ENCODE measurements at places on chromosomes 4 and X.
A peak's percentile ranks its signal among the peaks of the same experiment; 100 is the strongest.

DNA sequence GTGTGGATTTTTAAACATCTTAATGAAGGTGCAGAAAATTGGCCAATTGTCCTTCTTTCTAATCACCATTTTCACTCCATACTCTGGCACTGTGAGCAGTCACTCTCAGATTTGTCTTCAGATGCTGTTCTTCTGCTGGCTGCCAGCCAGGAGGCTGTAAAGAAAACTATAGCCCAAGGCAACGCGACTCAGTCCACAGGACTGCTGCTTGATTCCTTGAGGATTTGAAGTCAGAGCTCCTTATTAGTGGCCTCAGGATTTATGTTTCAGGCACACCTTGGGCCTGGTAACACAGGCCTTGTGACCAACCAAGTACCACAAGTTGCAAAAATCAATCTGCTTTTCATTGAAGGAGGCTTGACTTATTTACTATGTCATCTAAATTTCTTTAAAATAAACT is 342.6 kb downstream of the GPM6A start:
- DNase-seq: no peak

DNA sequence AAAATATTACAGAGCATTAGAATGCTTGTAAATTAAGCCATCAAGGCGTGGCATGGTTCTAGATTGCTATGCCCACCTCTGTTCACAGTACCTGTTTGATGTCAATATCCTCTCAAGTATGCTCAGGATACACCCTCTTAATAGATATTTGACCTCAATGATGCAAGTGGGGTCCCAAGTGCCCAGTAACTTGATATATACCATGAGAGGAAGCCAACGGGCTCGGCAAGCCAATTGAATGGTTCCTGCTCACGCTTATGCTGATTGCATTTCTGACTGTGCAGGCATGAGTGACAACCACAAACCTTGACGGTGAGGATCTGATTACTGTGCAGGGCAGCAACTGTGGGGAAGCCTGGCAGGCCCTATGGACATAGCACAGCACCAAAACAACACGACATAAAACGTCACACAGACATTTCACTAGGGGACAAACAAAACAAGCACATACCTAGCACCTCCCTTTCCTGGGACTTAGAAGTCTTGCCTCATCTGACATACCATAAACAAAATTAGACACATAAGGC is 179.1 kb upstream of the ETNPPL start:
- DNase-seq: peak; percentile 74

DNA sequence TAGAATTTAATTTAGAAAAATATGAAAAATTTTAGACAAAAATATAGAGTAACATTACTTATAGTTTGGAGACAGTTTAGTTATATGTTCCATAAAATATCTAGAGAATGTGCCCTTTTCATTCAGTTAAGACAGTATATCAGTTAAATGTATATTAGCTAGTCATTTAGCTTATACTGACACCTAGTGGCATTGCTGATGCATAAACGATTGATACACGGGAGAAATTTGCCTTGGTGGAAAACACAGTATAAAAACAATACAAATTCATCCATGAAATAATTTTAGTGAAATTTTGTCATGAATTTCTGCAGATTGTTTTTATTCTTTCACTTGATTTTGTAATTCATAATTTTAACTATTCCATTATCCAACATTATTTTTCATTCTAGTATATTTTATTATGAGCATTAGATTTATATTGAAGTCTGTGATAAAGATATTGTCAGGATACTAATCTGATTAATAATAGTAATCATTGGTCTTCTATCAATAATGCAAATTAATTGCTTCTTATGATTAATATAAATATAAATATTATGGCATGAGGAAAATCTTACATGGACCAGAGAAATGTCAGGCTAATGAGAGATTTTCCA is 219.0 kb downstream of the TLL1 start:
- peak; percentile 6 for DNase-seq

DNA sequence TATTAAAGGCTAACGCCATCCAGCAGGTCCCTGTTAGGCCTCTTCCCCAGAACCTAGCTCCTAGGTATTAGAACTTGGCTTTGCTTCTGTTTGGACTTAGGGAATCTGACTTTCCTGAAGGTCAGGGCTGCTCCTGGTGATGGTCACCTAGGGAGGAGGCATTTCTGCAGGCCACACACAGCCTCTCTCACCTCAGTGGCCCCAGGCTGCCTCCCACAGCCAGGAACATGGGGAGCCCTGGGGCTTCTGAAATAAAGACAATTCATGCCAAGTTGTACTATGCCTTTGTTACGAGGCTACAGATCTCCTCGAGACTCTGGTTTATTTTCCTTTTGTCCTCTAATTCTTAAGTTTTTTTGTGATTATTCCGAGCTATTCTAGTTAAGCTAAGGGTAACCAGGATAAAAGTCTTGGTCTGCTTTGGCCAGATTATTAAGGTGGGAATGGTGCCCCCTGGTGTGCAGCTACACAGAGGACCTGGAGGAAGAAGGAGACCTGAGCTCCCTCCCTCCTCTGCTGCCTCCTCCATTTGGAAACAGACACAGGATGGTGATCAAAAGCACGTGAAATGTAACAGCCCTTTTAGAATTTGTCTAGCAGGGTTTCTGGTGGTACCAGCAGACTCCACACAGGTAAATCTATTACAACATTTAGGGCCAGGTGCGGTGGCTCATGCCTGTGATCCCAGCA is 131.0 kb downstream of the DCLK2 start:
- DNase-seq: peak; percentile 59

DNA sequence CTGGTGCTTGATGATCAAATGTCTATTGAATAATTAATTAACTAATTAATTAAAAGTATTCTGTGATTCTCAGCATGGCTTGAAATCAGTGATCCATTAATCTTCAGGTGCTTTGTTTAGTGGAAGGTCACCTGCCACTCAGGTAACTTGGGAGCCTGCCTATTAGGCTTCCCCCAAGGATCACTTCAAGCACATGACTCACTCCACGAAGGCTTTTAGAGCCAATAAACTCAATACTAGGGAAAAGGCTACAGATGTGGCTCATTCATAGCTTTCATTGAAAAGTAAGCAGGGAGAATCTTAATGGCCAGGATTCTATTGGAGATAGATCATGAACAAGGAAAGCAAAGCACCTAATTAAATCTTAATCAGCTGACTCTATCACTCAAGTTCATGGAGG is 21.3 kb downstream of the AREG start:
- no peak for DNase-seq

DNA sequence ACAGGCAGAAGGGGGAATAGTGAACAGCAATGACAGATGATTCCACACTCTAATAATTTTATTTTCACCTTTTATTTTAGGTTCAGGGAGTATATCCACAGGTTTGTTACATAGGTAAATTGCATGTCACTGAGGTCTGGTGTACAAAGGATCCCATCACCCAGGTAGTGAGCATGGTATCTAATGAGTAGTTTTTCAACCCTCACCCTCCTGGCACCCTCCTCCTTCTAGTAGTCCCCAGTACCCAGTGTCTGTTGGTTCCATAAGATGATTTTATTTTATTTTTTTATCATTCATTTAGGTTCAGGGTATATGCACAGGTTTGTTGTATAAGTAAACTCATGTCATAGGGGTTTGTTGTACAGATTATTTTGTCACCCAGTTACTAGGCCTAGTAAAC is 58.6 kb upstream of the UGT8 start:
- no peak for DNase-seq

- peak; percentile 24 for DNase-seq
These were observed 69.1 kb upstream of the UCP1 start for GRCh38 chr4:140637836-140638235.

- DNase-seq: peak; percentile 52
These were observed 62.3 kb upstream of the LNX1 start for GRCh38 chr4:53653484-53654053.

DNA sequence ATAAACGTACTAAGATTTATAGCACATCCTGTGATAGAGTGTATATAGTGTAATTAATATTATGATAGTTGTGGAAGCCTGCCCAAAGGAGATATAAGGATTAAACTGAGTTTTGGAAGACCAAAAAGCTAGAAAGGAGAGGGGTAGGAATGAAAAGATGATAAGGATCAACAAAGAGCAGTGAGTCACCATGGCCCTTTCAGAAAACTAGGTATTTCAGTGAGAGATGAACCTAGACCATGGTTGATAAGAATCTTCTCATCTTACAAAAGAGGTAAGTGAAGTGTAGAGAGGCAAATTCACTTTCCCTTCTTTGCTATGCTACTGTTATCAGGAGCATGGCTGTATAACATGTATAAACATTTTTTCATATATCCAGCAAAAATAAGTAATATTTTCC is 133.8 kb upstream of the PLAC1 start:
- no peak for DNase-seq

- DNase-seq: peak; percentile 29
These were observed 108.4 kb upstream of the LRPAP1 start for GRCh38 chr4:3640587-3640962.

DNA sequence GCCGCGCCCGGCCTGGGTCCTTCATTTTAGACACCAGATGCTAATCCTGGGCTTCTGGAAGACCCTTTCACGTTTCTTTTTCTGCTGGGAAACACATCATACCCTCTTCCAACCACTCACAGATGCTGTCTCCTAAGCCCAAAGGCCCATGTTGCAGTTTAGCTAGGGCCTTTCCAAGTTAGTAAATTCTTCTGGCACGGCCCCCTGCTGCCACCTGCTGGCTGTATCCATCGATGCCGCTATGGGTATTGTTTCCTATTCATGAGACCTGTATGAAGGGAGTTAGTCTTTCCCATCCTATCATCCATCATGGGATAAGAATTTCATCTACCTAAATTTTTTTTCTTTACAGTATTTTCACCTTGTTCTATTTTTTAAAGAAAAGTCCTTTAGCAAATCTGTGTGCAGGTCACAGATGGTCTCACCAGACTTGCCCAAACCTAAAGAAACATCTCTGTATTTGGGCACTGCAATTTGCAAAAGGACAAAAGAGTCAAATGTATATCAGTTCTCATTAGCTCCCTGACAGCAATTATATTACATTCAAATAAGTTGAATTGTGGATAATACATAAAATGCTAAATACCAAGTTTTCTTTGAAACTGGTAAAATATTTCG is 37.8 kb upstream of the SLC9A7 start:
- DNase-seq: peak; percentile 72

DNA sequence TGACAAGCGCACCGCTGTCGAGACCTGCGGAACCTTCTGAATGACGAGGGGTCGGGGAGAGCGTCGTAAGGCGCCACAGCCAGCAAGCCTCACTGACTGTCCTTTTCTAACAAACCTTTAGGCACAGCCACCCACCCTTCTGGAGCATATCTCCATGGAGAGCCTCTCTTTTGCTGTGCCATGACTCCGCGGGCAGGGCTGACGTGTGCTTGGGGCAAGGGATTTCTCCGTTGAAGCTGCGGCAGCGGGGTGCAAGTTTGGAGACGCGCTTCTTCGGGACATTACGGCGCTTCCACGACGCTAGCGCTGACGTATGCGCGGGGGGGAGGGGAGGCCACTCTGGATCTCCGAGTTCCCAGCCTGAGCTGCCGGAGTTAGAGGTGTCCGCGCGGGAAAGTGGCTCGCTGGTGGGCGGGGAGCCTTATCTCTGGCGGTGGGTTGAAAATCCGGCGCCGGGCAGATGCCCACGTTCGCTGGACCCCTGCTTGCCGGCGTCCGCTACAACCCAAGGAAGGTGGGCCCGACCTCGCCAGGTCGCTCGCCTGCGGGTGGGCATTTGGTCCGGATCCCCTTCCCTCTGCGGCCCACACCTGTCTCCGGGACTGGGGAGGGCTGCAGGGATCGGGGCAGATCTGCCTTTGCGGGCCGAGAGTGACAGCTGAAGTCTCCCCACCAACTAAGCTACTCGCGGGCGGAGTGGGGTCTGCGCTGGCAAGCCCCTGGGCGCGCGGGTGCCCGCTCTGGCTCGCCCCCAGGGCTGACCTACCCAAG is 543 bp upstream of the SLC10A7 start:
- peak; percentile 79 for DNase-seq

- peak; percentile 71 for DNase-seq
These were observed 86.4 kb downstream of the CBR4 start for GRCh38 chr4:168923526-168924194.

DNA sequence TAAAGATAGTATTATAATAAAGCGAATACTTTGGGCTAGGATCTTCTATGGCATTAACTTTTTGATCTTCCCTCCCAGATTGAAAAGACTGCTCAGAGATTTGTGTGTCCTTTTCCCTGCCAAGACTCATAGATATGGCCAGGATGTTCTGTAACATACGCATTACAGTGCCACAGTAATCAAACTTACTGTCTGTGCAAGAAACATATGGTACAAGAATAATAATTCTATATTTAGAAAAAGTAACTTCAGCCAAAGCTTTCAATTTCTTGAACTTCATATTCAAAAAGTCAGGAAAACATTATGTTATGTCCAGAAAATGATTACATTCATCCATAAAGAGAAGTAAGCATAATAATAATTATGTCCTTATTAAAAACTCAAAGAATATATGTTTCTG is 100.9 kb upstream of the GUCY1A1 start:
- DNase-seq: no peak

DNA sequence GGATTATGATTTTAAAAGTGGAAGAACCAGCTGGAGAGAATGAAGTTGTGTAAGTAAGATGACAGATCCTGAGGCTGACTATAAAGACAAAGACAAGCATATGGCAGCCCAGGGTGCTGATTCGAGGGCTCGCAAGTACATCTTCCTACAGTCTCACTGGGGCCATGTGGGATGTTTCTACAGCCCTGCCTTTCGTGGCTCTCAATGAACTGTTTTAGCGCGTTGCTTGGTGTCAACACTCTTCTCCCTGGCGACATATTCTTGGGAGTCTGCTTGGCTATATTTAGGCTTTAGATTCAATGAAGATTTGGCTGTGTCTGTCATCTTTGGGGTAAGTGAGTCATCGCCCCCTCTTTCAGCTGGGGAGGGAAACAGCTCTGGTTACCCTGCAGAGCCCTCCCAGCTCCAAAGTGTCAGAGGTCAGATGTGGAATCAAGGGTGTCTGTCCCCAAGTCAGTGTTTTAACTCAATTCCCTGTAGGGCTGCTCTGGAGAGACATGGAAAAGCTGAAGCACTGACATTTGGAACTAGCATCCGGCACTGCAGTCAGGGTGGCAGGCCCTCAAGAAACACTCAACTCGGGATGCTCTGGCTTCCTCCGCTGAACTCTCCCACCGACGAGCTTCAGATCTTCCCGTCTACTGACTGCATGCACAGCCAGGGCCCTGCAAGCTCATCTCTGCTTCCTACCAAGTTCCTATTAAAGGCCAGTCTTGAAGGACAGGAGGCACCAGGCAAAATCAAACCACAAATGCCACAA is 65.7 kb downstream of the GATB start:
- no peak for DNase-seq

DNA sequence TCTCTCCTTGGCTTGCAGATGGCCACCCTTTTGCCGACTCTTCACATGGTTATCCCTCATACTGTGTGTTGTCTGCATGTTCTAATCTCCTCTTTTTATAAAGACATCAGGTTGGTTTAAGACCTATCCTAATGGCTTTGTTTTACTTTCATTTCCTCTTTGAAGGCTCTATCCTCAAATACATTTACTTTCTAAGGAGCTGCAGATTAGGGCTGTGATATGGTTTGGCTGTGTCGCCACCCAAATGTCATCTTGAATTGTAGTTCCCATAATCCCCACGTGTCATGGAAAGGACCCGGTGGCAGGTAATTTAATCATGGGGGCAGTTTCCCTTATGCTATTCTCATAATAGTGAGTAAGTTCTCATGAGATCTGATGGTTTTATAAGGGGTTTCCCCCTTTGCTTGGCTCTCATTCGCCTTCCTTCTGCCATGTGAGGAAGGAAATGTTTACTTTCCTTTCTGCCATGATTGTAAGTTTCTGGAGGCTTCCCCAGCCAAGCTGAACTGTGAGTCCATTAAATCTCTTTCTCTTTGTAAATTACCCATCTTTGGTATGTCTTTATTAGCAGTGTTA is 204.5 kb downstream of the RELL1 start:
- no peak for DNase-seq
